D721Med (cell line): ENCODE measurements at places on chromosomes 3 and 15.

DNA sequence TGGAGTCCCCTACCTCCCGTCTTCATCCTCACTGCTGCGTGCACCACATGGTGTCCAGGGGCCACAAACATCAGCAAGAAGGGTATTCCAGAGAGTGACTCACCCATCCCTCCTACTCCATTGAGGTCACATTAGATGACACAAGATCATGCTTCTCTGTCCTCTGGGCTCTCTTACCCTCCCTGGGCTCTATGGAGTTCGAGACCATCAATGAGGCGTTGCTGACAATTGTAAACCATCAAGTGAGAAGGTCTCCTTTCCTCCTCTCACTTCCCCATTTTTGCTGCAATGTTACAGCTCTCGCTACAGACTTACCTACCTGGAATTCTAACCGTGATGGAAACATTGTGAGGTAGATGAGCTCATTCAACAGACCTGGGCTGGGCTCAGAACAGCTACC lies 51.7 kb downstream of the HMCES start:
- DNase-seq = no peak

GRCh38 chr3:14401692-14402303 lies 608 bp upstream of the SLC6A6 start:
- no peak for DNase-seq

GRCh38 chr15:60414016-60414682 lies 16.4 kb upstream of the ANXA2 start:
- DNase-seq = no peak

DNA sequence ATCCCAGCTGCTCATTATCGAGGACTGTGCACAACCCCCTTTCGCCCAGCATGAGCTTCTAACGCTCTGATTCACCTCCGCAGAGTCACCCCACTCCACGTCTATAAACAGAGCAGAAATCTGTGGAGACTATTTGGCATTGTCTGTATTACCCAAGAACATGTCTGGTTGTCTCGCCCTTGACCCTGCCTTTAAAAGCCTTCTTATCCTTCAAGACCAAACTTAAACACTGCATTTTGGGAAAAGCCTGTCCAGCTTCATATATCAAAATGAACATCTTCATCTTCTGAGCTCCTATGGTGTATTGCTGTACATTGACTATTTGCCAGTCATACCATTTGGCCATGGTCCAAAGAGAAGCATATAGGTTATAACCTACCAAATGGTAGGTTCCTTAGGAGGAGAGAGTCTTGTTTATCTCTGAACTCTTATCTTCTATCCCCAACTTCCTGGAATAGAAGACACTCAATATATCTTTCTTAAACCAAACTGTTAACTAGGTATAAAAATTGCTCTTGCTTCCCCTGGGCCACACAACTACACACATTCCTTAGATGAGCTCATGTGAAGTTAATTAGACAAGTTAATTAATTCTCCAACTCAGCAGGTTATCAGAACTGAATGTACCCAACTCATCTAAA lies 90.1 kb downstream of the FBN1 start:
- DNase-seq = no peak

DNA sequence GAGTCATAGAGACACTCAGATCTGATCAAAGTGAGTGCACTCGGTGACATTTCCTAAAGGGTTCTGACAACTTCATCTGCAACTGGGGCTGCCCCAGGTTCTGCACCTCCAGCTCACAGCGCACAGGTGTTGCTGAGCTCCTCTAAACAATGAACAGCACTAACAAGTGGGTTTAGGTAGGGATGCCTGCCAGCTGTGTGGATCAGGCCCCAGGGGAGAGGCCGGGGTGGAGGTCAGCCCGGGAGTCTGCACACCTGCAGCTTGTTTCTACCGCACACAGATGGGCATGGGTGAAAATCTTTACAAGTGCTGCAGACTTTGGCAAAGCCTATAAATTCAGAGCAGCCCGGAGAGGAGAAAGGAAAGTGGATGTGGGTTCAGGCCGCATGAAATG lies 355 bp downstream of the FBXW12 start:
- DNase-seq = no peak

DNA sequence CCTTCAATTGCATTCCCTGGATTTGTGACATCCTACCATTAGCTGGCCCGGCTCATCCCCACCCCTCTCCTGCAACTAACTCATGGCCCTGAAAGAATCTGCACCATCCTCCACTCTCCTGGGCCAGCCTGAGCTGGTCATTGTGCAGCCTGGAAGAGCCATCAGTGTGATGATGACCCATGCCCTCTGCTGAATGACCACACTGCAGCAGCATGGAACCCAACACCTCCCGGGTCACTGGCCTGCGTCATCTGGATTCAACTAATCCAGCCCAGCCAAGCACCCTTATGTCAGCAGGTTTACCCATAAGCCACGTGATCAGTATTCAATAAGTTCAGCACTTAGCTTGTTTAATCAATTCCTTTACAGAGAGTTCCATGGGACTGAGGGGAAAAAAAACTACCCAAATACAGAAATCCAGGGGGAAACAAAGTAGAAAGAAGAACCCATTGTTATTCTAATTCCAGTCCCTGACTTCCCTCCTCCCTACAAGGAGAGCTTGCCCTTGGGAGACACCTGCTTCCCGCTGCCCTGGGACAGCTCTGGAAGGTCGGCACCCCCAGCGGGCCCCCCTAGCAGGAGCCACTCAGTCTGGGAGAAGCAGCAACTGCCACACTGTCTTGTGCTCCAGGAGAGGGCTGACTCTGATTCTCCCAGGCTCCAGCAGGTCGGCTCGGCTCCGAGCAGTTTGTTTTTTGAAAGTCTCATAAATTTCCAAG lies 309.1 kb upstream of the TLE3 start:
- DNase-seq = no peak

GRCh38 chr3:112128843-112129727 lies 4.0 kb downstream of the GCSAM start:
- DNase-seq = no peak

GRCh38 chr3:99373088-99373845 lies 265.1 kb upstream of the COL8A1 start:
- DNase-seq = no peak

GRCh38 chr15:91603384-91604080 lies 250.0 kb upstream of the SLCO3A1 start:
- DNase-seq = no peak

GRCh38 chr3:86481031-86481430 lies 509.9 kb downstream of the VGLL3 start:
- DNase-seq = no peak

DNA sequence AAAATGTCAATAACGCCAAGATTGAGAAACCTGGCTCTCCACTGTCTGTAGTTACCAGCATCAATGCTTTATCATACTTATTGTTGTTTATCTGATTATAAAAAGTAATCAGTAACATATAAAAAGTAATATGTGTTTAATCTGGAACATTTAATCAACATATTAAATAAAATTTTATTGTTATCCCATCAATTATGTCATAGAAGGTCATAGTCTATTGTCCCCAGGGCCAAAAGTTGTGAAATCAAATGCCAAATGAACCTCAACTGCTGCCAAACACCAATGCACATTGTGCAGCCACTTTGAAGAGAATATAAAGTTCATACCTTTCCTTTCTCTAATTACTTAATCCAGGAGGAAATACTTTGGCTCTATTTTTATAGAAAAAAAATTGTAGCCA lies 106.6 kb downstream of the EOMES start:
- no peak for DNase-seq

DNA sequence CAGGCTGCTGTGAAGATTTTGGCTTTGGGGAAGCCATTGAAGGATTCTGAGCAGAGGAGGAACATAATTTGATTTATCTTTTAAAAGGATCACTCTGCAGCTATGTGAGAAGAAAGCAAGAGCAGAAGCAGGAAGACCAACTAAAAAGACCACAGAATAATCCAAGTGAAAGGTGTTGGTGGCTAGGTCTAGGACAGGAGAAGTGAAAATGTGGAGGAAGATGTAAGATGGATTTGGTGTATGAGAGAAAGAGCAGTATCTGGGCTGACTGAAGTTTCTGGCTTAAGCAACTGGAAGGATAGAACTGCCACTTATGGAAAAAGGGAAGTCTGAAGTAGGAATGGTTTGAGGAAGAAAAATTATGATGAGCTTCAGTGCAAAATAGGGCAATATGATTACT lies 62.0 kb downstream of the SFMBT1 start:
- DNase-seq = no peak

- peak; percentile 44 for DNase-seq
Measured at GRCh38 chr3:37715358-37715757, 146.3 kb upstream of the CTDSPL start.

DNA sequence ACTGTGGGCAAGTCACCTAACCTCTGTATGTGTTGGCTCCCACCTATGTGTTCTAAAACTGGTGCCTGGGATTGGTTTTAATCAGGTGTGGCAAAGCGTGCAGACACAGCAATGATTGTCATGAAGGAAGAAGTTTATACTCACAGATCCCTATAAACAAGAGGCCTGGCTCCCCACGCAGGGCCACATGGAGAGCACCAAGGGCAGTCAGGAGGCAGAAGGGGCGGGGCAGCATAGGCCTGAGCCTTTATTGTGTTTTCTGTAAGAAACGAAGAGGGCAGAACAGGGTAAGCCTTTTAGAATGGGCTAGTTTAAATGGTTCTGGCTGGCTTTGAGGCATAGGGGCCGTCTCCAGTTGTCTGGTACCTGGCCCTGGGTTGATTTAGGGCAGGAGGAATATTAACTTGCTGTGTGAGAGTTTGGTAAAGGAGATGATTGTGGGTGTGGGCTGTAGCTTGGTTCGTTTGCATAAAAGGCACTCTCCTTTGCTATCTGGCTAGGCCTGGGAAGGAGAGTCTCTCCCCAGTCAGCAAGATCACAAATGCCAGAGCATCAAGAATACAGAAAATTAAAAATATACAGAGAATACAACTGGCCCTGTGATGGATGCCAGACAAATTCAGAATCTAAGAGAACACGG lies 2.2 kb upstream of the FBXW12 start:
- DNase-seq = no peak

GRCh38 chr15:26433818-26434217 lies 339.0 kb downstream of the GABRB3 start:
- DNase-seq = no peak
